Neural crest cell (in vitro differentiated cells): ENCODE measurements at places on chromosomes 6 and 20.

GRCh38 chr6:38341496-38341895 lies 298.2 kb downstream of the BTBD9 start:
- no peak for DNase-seq

GRCh38 chr20:22681591-22682248 lies 97.3 kb upstream of the FOXA2 start:
- no peak for DNase-seq

- no peak for DNase-seq
Measured at GRCh38 chr6:69907981-69908498, 41.7 kb downstream of the COL19A1 start.

DNA sequence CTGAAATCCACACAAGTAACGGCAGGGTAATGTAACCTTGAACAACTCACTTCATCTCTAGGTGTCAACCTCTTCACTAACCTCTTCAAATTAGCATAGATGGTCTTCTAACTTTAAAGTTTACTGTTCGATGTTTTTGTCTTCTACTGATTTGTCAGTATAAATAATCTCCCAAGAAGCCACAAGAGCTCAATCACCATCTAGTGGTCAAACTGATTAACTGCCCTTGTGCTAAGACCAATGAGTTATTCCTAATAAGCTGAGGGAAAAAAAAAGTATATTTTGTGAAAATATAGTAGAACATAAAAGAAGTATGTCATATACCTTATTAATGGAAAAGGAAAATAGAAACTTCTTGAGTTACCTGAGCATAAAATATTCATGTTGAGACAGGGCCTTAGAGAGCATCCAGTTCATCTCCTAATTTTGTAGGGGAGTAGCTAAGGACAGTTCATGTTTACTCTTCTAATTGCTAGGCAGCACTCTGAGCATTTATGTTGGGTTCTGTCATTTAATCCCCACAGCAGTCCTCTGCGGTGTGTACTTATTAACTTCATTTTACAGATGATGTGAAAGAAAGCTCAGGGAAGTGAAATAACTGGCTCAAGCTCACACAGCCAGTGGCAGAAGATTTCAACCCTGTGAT lies 317.1 kb downstream of the ESR1 start:
- no peak for DNase-seq

DNA sequence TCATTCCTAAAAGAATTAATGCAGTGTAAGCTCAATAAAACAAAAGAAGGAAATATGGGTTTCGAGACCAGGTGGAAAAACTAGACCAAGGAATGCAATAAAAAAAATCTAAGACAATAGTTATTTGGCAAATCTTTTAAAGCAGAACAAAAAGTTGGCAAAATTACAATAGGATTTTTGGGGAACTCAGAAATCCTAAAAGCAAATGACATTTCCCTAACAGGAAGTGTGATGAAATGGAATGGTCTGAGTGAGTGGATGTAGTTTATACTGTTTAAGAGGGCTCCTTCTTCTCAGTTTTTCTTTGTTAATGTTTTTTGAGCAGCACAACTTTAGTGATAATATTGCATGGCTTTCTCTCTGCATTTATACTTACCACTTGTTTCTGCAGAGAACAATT lies 190.0 kb downstream of the PLCB4 start:
- DNase-seq = no peak

- DNase-seq = no peak
Measured at GRCh38 chr6:143241911-143242310, 181.2 kb downstream of the AIG1 start.

- no peak for DNase-seq
Measured at GRCh38 chr6:157019115-157019641, 242.0 kb downstream of the ARID1B start.

DNA sequence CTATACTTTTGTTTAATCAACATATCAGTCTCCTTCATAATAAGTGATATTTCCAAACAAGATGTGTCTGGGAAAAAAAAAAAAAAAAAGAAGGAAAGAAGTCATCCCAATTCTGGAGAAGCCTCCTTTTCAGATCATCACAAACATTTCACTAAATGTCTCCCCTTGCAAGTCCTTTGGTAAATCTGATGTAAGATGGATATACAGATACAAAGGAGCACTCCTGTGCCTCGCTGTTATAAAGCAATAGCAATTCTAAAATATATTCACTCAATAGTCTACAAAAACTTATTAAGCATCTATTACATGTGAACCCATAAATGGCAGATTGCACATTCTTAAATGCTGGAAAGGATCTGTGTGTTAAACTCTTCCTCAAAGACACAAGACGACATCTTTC lies 17.4 kb downstream of the STAU1 start:
- no peak for DNase-seq

DNA sequence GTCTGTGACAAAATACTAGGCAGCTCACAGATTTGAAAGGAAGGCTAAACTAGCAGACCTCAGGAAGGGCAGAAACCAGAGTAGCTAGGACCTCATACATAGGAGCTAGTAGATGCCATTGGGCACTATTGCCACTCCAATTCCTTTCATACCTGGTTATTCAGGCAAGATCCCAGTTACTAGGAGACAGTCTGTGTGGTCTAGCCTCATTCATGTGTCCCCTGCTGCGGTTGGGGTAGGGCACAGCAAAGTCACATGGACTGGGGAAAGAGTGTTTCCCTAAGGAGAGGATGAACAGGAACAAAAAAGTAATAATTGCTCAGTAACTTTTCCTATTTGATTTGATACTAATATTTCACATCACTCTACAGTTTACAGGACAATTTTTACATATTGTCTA lies 204.6 kb upstream of the HEY2 start:
- DNase-seq = no peak

GRCh38 chr6:144145541-144145940 lies 4.8 kb upstream of the STX11 start:
- no peak for DNase-seq

DNA sequence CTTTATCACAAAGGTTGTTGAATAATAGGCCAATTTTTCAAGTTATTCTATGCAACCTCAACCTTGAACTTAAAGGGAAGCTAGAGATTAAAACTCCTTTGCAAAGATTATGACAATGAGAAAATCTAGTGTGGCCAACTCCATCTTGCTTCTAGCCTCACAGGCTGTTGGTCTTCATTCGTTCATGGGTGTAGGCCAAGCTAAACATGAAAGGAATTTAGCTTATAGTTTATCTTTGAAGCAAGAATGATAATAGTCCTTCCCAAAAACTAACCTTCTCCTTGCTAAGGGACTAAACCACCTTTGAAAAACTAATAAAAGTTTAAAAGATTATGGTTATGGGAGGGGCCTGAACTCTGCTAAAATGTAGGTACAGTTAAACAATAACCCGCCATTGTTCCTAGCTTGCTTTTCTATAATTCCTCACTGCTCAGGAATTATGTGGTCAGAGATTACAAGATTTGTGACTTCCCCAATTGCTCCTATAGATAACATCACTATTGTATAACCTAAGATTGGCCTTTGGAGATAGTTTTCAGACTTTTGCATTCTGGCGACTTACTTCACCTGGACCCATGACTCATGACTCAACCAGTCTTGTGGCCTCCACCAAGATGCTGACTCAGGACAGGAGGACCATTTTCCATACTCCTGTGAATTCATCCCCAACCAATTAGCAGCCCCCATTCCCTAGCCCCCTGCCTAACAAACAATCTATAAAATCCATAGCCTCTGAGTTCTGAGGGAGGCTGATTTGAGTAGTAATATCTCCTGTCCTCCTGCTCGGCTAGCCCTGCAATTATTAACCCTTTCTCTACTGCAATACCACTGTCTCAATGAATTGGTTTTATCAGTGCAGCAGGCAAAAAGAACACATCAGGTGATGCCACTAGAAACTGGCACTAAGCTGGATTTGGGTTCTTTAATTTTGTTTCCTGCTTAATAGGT lies 154.5 kb downstream of the CD83 start:
- no peak for DNase-seq
